ENCODE measurements at places on chromosomes 6 and 20.

DNA sequence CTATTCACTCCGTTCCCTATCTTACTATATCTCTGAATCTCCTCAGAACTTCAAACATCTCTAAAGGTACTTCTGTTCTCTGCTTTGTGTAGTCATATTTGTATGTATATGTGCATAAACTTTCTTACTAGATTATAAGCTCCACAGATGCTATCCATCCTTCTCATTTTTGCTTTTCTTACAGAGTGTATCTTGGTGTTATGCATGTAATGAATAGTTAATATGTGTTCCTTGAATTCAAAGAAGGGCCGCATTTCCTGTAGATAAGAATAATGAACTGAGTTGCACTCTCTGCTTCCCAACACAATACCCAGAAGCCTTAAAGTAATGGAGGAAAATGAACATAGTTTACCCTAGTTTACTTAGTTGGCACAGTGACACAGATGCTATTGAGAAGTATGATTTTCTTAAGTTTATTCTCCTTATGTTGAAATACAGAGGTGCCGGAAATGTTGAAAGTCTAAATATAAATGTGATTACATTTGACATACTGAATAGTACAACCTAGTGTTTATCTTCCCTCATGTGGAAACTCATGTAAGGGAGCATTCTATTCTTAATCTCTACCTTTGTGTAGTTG is 6.0 kb downstream of the NUS1 start:
- DNase-seq: no peak

GRCh38 chr6:163490826-163491577 is 76.5 kb downstream of the QKI start:
- no peak for DNase-seq

DNA sequence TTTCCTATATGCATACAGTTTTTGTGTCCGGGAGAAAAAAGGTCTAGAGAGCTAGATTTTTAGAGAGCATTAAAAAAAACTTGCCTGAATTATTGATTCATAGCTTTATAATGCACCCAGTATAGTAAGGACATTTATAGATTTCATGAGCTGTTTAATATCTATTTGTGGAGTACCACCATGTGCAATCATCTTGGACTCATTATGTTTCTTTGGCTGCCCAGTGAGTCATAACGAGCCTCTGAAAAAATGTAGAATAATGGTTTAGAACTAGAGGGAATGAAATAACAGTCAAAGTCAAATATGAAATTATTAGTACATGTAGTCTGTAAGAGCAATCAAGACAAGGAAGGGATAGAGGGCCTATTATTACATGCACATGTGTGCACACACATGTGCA is 350.0 kb downstream of the CD83 start:
- DNase-seq: no peak

DNA sequence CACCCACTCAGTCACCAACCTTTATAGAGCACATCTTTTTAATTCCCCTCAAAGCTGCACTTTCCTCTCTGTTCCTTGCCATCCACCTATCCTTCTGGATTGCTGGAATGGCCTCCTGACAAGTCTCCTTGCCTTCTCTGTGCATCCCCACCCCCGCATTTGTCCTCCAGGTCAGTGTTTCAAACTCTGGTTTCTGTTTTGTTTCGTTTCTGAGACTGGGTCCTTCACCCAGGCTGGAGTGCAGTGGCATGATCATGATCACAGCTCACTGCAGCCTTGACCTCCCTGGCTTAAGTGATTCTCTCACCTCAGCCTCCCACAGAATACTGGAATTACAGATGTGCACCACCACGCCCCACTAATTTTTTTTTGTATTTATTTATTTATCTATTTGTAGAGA is 96.2 kb downstream of the PLCB1 start:
- no peak for DNase-seq

DNA sequence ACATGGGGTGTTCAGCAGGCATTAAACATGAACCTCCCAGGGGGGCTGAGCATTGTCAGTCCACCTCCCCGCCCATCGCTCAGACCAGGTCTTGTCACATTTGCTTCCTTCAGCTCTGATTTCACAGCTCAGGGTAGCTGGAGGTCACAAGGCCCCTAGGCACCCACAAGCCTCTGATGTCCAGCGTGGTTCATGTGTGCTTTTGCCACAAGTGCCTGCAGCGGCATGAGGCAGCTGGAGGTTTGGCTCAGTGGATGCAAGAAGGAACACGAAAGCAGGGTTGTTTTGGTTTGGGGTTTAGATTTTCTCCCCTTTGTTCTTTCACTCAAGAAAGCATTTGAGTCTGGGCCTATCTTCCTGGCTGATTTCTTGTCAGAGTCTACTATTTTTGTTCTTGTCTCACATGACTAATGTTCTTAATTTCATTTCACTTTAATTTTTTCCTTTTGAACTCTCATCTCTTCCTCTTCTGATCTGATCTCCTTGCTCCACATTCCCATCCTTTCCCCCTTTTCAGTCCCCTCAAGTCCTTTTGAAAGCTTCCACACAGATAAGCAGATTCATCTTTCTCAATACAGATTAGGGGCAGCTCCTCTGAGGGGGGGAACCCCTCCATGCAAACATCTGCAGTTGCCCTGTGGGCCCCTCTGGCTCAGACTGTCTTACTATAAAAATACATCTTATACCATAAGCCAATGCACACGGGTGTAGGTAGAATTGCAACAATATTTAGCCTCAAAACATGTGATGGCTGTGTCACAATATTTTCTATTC is 68.1 kb upstream of the CEP85L start:
- no peak for DNase-seq

DNA sequence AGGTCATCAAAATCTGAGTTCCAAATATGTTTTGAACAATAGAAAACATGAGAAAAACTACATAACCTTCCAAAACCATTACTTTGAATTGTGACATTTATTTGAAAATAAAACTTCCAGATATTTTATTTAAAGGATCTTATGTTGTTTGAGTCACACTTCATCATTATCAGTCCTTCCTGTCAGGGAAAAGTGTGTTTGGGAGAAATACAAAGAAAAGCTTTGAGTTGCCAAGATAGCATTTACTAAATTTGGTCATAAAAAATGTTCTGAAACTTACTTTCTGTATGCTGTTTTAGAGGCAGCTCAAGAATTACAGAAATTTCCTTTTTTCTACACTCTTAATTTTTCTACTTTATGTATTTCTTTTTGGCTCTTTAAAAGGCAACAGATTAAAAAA is 208.2 kb upstream of the RIN2 start:
- no peak for DNase-seq

DNA sequence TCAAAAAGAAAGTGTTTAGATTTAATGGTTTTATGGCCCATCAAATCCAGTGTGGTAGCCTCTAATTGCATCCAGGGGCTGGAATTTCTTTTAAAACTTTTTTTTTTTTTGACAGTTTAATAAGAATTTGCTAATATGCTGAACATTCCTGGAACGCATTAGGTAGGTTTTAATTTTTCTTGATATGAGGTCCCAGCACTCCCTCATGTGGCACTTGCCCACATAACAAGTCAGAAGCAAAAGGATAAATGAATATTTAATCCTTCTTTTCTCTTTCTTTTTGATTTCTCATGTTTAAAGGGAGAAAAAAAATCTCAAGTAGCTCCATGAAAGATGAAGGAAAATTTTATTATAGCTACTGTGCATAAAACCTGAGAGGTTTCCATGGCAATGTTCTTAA is 13.5 kb downstream of the HAO1 start:
- no peak for DNase-seq

GRCh38 chr6:111032484-111033140 is 50.8 kb downstream of the RPF2 start:
- DNase-seq: no peak

- no peak for DNase-seq
Observed at GRCh38 chr20:6231556-6231955, 108.7 kb upstream of the FERMT1 start.

DNA sequence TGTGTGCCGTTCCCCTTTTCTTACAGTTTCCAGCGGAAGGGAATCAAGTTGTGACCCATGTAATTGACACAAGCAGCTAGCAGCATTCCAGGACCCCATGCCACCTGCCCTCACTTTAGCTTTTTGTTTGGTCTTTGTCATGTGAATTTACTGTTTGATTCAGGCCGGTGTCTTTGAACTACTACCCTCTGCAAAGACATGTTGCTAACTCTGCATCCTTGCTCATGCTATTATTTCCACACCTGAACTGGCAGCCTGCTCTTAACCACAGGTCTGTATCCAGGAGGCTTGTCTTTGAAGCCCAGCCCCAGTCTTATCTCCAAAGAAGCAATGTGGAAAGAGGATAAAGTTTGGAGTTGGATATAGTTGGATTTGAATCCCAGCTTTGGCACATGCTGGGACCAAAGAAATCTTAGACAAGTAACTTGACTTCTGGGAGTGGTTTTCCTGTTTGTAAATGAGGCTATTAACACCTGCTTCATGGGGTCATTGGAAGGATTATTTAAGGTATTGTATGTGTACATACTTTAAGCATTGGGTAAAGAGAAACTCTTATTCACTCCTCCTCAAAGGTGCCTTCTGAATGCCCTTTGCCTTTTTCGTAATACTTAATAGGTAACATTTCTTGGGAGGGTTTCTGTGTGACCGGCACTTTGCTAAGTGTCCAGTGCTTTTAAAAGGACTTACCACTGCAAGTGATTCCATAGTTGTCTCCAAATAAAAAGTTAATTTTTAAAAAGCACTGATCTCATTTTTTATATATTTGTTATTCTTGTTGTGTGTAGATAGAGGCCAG is 52.4 kb downstream of the RALY start:
- no peak for DNase-seq

GRCh38 chr6:150931405-150931804 is 65.9 kb downstream of the MTHFD1L start:
- DNase-seq: no peak

GRCh38 chr6:87700397-87701343 is 1.4 kb downstream of the AKIRIN2 start:
- DNase-seq: no peak

DNA sequence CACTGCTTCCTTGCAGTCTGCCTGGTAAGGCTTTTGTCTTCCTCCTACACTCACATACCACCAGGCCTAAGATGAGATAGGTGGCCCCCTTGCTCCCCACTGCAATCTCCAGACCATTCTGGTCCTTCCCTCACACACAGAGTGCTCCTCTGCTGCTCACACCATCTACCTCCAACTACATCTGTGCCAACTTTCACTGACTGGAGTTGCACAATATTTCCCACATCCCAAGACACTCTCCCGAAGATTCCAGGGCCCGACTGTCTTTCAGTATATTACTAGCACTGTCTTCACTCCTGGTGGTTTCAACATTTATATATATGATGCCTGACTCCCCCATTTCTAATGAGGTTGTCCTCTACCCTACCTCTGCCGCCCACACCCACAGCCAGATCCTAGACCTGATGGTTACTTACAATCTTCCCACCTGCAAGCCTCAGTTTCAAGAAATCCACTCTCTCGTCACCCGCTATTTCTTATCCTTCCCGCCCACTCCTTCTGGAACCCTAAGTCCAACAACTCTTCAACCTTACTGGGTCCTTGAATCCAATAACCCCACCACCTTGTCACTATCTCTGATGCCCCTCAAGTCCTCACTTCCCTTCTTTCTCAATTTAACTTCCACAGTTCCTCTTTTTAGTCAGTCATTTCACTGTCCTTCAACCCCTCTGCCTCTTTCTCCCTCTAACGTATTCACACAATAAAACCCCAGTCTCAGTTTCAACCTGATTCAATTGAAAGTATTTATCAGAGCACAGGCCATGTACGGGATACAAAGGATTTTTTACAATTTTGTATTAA is 21.6 kb downstream of the RALGAPA2 start:
- DNase-seq: no peak

GRCh38 chr6:159608961-159609651 is 83.9 kb downstream of the SOD2 start:
- DNase-seq: no peak

DNA sequence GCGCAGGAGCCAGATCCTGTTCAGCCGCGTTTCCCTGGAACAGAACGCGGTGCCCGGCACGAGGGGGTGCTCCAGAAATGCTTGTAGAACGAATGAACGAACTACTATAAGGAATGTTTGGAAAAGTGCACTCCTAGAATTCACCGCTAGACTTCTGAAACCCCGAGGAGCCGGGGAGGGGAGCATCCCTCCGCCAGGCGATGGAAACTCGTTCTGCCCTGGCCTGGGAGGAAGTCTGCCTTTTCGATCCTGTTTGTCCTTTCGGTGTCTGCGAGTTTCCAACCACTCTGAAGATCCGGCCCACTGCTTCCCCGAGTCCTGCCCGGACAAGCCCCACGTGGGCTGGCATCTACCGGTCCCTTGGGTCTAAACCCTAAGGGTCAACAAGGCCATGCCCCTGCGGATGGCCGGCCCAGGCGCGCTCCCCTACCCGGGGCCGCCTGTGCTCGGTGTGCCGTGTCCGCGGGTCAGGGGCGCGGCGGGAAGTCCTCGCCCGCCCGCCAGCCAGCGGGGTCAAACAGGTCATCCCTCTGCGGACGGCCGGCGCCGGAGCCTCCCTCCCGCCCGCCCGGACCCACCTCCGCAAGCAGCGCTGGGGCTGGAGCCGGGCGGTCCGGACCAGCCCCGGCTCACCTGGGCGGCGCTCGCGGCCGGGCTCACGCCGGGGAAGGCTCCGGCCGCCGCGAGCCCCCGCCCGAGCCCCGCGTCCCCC is 526 bp downstream of the SULF2 start:
- DNase-seq: no peak

DNA sequence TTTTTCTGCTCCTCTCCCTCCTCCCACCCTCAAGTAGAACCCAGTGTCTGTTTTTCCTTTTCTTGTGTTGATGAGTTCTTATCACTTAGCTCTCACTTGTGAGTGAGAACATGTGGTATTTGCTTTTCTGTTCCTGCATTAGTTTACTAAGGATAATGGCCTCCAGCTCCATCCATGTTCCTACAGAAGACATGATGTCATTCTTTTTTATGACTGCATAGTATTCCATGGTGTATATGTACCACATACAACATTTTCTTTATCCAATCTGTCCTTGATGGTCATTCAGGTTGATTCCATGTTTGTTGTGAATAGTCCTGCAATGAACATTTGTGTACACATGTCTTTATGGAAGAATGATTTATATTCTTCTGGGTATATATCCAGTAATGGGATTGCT is 81.0 kb downstream of the TOX2 start:
- DNase-seq: no peak

DNA sequence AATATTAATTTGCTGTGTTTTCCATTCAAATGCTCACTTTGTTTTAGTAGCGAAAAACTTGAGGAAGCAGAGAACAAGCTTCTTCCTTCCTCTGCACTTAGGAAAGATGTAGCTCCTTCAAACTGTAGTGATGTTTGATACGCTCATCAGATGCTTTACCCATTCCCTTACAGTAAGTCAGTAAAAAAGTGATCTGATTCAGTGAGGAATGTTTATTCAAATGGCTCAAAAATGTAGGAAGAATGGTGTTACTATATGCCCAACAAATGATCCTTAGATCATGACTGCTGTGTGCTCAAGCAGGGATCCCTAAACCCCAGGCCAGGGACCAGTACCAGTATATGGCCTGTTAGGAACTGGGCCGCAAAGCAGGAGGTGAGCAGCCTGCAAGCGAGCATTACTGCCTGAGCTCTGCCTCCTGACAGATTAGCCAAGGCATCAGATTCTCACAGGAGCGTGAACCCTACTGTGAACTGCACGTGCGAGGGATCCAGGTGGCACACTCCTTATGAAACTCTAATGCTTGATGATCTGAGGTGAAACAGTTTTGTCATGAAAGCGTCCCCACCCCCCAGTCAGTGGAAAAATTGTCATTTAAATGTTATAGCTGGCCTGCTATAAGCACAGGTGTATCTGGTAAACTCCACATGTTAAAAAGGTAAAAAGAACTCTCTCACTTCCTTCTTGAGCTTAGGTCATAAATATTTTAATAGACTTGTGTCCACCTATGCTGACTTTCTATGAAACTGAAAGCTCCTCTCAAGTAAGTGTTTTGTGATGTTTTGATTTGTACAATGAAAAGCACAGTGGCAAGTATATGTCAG is 187.2 kb downstream of the FOXC1 start:
- no peak for DNase-seq

GRCh38 chr20:881051-881782 is 34.9 kb downstream of the ANGPT4 start:
- no peak for DNase-seq
